H7 (cell line): ENCODE measurements at places on chromosomes 3 and 15.
A peak's percentile ranks its signal among the peaks of the same experiment; 100 is the strongest.

DNA sequence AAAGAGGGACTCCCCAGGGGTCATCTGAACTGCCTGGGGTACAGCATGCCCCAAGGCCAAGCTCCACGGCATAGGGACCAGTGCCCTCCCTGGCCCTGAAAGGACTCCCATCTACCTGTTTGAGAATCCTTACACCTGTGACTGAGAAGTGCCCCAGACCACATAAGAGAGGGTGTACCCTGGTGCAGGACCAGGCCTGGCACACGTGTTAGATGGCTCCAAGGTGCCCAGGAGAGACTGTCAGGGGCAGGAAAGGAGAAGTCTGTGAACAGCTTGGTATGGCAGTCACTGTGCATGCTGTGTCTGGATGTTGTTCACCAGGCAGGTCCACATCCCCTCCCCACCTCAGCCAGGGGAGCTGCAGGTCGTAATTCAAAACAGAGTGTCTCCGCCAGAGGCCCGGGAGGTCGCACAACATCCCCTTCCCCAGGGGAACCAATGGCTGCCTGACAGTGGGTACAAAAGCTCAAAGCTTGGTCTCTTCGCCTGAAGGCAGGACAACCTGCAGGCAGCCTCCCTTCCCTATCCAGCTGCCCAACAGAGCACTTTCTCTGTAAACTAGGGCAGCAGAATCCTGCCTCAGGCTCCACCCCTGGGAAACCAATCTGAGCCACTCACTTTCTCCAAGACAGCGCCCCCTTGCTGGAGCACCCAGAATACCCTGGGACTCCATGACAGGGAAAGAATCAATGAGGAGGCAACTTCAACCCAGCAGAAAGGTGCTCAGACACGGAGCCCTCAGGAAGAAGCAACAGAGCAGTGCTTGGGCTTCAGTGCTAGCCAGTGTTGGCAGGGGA lies 3.9 kb downstream of the NUP210 start:
- peak; percentile 78 for DNase-seq

- DNase-seq: no peak
Measured at GRCh38 chr3:13338231-13338630, 81.9 kb downstream of the NUP210 start.

GRCh38 chr15:91947293-91947679 lies 93.8 kb downstream of the SLCO3A1 start:
- DNase-seq: no peak

DNA sequence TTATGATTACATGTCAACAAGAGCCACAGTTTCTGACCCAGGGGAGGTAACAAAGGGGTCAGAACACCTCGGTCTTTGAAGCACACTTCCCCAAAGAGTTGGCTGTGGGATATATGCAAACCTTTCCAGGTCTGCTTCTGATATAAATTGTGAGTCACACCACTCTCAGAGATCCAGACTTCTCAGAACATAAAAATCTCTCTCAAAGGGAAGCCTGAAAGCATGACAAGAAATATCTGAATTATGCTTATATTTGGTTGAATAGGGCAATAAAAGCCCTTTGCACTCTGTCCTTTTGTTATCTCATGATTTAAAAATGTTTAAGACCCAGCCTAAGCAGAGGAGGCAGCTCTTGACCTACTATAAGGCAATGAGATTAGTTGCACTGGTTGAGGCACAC lies 56.8 kb downstream of the MYH15 start:
- DNase-seq: no peak

DNA sequence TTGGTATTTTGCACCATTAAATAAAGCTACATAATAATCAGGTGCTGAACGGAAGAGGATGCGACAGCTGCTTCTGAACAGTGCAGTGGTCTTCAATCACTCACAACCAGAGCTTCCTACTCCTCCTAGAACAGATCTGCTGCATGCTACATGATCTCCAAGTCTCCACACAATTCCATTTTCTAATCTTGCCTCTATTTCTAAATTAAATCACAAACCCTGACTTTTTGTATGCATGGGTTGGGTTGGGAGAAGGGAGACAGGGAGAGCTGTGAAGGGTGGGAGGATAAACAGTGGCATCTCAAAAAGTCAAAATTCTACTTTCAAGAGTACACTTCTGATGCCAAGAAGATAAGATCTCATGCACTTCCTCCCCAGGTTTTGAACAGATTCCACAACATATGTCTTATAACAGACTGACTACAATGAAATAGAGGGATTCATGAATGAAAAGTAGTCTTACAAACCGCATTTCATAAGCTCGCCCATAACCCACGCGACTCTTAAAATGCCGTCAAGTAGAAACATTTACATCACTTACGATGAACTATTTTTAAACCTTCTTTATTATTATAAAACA lies 57.2 kb downstream of the CHSY1 start:
- no peak for DNase-seq

- no peak for DNase-seq
Measured at GRCh38 chr3:160840590-160840989, 84.6 kb downstream of the PPM1L start.

DNA sequence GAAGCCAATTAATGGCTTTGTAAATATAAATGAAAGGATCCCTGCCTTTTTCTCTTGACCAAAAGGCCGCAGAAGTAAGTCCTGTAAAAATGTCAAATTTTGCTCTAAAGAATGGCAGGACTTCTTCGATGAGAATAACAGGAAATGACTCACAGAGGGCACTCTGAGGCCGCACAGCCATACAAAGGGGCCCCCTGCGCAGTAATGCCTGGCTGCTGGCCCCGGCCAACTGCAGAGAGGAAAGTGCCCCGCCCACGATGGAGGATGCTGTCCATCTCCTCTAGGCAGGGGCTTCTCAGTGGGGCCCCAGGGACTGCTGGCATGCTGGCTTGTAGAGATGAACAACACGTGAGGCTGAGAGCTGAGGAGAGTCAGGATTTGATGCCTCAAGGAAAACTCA lies 18.1 kb upstream of the SCN10A start:
- peak; percentile 51 for DNase-seq

DNA sequence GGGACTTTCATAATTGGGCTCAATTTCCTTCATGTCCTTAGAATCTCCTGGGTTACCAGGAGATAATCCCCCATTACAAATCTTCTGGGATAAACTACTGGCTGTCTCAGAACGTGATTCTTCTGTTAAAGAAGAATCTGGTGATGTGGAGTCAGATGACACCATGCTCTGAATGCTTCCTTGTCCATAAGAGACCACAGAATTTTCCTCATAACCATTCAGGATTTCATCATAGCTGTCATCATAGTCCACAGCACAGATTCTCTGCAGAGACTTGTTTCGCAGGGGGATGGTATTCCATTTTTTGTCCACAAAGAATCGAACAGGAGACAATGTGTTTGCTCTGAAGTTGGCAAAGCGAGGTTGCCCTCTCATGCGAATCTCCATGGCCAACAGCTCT lies 109.8 kb upstream of the TSPAN3 start:
- no peak for DNase-seq

DNA sequence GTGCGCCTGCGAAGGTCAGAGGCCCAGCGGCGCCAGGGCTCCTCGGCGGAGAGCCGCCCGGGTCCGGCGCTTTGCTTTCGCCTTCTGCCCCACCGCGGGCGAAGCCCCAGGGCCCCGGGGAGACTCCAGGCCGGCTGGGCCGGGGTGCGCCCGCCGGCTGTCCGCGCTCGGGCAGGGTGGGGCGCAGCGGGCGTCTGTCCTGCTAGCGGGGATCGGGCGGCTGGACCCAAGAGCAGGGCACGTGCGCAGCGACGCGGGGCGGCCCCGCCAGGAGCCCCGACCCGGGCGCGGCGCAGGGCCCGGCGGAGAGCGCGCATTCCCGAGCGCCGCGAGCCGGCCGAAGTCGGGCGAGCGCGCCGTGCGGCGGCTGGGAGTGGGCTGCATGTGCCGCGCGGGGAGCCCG lies 569 bp upstream of the ALDH1A3 start:
- peak; percentile 87 for DNase-seq

- DNase-seq: no peak
Measured at GRCh38 chr3:43707266-43707665, 16.5 kb downstream of the ABHD5 start.

DNA sequence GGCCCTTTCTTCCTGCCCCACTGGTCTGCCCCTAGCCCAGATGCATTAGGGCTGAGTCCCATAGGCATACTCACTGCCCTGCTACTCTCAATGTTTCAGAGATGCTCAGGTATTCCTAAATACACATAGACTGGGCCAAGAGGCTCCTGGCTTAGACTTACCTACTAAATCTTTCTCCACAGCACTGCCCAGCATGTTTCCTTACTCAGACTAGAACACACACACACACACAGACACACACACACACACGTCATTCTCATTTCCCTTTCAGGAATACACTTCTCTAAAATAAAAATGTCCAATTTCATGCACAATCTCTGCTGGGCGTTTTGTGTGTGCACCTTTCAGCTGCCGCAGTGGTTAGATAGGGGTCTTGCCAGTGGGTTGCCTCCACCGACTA lies 175.7 kb downstream of the FAM43A start:
- no peak for DNase-seq

DNA sequence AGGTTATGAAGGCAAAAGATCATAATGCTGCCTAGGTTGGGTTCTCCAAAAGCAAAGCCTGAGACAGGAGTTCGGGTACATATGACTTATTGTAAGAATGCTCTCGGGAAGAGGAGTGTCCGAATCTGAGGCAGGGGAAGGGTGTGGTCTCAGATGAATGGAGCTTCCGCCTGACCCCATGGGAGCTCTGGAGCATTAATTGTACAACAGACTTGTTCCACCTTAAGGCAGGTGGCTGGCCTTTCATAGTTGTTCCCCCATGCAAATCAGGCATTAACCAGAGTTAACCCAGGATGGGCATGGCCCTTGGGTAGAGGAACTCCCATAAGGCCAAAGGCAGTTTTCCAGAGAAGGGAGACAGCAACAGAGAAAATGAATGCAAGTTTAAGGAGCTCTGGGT lies 170.6 kb downstream of the MYRIP start:
- no peak for DNase-seq

DNA sequence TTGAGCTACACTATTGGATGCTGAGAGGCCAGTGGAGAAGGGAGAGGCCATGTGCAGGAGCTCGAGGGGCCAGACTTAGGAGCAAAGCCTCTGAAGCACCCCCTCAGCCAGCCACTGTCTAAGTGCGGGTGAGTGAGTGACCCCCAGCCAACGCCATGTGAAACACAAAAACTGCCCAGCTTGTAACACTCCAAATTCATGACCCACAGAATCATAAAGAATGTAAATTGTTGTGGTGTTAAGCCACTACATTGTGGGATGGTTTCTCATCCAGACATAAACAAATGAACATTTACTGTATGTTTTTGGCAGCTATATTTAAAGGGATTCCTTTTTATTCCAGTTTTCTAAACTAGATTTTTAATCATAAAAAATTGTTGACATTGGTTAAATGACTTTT lies 27.2 kb upstream of the TMEM158 start:
- DNase-seq: no peak

DNA sequence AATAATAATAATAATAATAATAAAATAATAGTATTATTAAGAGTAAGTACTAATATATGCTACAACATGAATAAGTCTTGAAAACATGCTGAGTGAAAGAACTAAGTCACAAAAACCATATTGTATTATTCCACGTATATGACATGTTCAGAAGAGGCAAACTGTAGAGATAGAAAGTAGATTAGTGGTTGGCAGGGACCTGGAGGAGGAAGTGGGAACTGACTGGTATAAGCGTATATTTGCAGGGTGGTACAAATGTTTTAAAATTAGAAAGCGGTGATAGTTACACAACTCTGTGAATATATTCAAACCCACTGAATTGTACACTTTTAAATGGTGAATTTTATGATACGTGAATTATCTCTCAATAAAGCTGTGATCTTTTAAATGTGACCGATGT lies 32.8 kb downstream of the LRRK1 start:
- DNase-seq: no peak

GRCh38 chr3:48125013-48125705 lies 63.1 kb downstream of the CDC25A start:
- DNase-seq: peak; percentile 39

GRCh38 chr15:73225358-73226015 lies 143.3 kb downstream of the HCN4 start:
- peak; percentile 22 for DNase-seq

DNA sequence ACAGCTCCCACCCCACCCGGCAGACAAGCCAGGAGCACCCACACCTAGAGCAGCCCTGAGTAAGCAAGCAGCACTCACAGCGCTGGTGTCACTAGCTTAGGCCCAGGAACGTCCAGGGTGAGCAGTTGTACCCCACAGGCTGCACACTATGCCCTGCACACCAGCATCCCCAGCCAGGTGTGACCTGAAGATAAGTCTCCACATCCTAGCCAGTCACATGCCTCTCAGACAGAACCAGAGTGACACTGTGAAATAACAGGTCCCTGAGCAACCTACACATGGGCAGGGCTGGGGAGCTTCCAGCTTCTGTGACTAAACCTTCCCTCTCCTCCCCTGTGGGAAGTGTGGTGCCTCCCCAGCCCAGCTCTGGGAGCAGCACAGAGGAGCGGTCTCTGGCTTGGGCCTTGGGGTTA lies 253.6 kb downstream of the UACA start:
- no peak for DNase-seq

DNA sequence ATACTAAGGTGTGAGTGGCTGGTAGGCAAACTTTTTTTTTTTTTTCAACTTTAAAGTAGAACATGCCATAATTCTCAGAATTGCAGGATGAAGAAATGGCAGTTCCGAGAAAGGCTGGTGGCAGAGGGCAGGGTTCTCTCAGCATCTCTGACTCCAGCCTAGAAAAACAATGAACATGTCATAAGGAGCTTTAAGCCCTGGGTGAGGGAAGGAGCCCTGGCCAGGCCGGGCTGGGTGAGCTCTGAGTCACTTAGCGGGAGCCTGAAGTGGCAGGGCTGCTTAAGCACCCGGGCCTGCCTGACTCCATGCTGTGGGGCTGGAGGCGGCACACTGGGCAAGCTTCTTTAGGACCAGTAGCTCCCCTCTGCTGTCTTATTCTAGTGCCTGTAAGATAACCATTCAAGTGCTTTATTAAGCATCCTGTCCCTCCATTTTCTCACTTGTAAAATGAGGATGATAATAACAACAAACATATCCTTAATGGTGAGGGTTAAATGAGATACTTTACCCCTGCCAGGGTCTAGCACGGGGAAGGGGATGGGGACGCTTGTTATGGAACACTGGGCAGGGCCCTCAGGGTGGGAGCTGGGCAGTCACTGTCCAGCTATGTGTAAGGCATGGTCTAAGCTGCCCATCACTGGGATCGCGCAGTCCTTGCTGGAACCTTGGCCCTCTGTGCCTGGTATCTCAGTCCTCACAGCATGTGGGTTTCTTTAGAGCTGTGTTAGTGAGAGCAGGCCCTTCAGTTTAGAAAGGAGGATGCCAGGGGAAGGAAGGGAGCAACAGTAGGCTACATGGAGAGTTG lies 18.4 kb downstream of the SMAD6 start:
- no peak for DNase-seq
